Activated CD8-positive, alpha-beta memory T cell treated with anti-CD3 and anti-CD28 coated beads, Interleukin-2, amount 10 ng/mL, durations not matched to agents 7 days and 5 days (primary cell): ENCODE measurements at places on chromosomes 16 and 17.

DNA sequence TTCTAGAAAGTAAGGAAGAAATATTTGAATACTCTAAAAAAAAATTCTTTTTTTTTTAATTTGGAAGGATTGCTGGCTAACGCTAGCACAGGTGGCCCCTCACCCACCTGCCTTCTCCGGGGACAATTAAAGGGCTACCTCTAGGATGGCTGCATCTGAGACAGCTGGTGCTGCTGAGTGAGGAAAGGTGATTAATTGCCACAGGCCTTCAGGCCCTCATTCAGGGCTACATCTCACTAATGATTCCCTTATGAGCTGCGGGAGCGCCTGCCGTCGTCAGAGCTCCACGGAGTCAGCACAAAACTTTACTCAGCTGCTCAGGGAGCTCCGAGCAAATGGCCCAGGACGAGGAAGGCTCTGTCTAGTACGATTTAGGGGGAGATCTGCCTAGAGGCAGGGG lies 27.0 kb upstream of the AKTIP start:
- DNase-seq, result no peak

DNA sequence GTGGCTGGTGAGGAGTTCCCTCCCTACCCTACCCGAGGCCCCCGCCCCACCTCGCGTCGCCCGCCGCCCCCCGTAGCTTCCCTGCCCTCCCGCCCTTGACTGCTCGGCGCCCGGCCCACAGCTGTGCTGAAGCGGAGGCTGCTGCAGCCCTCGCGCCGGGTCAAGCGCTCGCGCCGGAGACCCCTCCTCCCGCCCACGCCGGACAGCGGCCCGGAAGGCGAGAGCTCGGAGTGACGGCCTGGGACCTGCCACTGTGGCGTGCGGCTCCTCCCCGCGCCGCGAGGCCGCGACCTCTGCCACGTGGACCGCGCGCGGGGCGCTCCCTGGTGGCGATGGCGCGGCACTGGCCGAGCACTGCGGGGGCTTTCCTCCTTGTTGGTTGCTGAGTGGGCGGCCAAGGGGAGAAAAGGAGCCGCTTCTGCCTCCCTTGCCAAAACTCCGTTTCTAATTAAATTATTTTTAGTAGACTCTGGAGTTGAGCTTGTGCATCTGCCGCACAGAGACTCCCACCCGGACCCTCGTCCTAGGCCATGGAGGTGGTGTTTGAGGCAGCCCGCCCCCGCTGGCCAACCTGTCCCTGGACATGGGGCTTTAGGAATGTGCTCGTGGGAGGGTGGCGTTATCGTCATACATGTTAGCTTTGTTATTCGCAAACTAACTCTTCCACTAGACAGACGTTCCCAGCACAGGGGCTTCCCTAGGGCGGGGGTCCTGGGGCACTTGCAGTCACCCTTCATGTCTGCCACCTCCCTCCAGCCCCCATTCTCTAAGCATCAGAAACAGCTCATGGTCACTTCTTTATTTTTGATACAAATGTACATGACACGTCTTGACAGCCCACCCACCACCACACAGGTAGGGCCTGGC lies 4.4 kb downstream of the TP53I13 start:
- DNase-seq, result peak; percentile 73

DNA sequence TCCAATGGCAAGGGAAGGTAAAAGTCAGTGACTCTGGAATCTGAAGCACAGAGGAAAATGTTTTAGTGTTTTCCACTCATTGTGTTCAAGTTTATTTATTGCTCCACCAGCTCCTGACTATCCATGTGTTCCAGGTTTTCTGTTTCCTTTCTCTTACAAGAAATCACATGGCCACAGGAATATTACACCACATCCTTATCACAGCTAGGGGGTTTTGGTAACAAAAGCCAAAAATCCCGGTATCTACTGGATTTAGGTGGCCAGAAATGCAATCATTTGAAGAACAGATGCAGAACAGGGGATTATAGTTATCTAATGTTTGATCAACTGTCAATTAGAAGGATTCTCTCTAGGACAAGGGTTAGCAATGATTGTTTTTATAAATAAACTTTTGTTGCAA lies 47.9 kb downstream of the STH start:
- no peak for DNase-seq

DNA sequence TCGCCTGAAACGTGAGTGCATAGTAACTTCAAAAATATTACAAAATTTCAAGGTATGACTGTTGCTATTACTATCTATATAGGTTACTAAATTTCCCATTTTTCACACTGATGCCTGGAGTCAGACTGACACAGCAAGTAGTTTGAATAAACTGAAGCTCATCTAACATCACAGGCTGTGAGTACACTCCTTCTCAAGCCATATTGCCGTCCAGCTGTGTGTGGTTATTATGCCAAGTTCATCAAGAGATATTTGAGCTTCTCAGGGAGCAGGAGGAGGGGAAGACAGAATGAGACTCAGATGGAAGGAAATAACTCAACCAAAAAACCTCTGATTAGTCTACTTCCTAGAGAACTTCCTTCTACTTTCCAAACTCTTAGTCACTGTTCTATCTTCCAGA lies 473.9 kb downstream of the TOX3 start:
- DNase-seq, result no peak

DNA sequence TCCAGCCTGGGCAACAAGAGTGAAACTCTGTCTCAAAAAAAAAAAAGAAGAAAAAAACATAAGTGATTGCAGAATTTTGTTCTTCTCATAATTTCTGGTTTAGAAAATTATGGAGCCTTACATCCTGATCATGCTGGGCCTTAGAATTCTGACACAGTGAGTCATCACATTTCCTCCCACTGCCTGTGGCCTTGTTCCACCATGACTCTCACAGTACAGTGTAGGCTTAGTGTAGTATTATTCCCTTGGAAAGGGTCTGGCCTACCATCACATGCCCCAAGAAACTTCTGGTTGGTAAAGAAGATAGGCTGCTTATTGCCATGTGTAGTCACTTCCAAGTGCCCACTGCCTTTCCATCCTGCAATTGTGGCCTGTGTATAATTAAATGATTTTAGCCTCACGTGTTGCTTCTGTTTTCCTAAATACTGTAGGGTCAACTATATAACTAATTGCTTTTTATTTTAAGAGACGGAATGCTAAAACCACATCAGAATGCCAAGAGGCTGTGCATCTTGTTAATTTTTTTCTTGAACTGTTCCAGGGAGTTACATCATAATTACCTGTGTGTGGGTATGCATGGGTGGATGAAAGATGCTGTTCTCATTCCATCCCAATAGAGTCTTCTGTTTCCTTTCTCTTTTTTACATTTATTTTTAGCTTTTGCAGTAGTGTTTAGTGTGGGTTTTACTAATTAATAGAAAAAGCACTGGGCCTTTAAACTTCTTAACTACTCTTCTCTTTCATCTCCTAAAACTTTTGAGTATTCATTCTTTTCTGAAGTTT lies 25.9 kb downstream of the OGFOD1 start:
- no peak for DNase-seq

GRCh38 chr16:49333259-49333597 lies 40.4 kb upstream of the C16orf78 start:
- DNase-seq, result no peak

DNA sequence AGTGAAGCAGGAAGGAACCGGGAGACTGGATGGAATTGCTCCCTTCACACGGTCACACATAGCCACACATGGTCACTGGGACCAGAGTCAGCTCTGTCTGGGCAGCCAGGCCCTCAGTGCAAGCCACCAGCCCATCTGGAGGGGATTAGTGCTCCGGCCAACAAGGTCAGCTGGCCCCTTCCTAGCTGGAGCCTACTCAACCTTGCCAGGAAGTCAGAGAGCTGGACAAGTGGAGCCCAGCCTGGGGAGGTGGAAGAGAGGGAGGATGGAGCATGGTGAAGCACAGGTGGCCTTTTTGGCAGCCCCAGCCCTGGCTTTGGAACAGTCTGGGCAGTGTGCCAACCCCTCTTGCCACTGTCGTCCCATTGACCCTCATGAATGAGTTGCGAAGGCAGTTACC lies 3.7 kb upstream of the CACNA1G start:
- DNase-seq, result no peak
